ENCODE measurements at places on chromosomes 12 and 14.

DNA sequence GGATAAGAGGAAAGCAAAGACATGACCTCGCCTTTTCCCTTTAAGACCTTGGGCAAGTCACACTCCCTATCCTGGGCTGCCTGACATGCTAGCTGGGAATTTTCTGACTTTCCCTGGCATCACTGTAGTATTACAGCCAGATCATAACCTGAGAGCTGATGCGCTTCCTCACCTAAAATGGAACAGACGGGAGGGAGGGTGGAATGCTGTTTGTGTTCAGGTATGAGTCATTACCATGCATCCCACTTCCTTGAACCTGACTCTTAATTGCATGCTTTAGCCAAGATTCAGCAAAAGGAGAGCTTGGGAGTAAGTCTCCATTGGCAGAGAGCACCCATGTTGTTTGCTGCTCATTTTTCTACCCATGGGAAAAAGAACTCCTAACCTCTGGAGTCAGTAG is 156.5 kb downstream of the KCNK10 start:
- no peak for DNase-seq

DNA sequence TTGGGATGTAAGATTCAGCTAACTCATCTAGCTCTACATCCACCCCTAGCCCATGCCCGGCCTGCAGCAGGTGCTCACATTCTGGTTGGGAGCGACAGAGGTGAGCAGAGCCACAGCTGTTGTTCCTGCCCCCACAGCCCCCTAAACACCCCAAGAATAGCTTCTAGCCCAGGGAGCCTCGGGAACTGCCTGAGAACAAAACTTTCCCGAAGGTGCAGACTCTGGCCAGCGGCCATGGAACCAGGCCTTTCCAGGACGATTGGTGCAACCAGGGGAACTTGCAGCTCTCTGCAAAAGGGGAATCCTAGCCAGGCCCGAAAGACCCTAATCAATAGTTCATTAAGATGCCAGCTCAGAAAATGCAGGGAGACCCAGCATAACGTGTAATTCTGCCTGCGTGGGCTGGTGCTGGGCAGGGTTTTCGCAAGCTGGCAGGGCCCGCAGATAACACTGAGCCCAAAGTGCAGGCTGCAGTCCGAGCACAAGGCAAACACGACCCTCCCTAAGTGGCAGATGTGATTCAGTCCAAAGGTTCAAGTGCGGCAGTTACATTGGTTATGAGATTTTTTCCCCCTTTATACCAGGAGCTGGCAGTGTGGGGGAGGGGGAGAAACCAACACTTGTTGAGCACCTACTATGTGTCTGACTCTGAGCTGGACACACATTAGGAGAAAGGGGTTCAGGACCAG is 122.5 kb upstream of the MAP1LC3B2 start:
- peak; percentile 55 for DNase-seq

DNA sequence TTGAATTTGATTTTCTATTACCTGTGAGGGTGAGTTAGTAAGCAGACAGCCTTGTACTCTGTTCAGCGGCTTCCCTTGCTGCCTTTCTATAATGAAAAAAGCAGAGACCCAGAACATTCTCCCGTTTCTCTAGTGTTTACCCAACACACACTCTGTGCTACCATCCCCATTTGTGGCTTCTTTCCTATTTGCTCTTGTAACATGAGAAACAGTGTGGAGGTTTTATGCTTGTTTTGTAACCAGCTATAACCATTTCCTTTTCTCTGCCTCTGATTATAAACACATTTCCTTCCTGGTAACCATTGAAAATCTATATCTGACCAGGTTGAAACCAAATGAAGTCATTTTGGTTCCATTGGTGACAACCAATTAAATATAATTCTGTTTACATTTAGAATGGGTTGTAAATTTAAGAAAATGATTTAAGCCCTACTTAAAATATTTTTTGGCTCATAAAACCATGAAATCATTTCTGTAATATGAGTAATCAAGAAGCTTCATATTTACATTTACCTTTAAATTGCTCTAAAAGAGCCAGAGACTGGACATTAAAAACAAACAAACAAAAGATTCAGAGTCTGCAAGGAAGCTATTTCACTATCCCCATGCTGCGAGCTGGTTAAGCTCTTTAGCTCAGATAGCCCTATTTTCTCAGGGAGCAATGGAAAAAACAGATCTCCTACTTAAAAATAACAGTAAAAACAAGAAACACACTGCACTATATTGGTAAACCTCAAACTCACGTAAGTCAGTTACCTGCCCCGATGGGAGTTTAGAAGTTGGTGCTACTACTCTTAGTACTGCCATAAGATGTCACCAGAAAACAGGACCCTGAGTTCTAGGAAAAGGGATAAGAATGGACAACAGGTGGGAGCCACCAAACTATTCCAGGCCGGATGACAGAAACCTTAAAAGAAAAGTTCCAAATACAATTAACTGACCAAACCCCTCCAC is 206.5 kb upstream of the EEA1 start:
- no peak for DNase-seq

GRCh38 chr12:122060081-122060501 is 18.5 kb upstream of the MLXIP start:
- no peak for DNase-seq
